NCI-H1092 (cell line): ENCODE measurements at places on chromosomes 5 and 9.

DNA sequence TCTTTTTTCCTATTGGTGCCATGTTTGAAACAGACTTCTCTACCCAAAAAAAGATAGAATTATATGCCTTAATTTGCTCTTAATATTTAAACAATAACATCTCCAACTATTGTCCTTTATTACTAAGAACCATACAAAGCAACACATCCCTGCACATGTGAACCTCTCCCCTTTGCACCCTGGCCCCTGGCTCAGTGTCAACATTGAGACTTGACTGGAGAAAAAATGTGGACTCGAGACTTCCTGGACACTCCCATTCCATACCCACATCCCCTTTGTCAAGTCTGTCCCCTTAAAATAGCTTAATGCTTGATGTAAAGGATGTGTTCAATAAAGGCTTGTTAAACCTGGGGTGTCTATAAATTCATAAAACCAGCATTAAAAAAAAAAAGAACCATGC, 53.2 kb downstream of the TTC39B start:
- no peak for DNase-seq

GRCh38 chr9:105479846-105480245, 32.0 kb downstream of the FSD1L start:
- DNase-seq: no peak

DNA sequence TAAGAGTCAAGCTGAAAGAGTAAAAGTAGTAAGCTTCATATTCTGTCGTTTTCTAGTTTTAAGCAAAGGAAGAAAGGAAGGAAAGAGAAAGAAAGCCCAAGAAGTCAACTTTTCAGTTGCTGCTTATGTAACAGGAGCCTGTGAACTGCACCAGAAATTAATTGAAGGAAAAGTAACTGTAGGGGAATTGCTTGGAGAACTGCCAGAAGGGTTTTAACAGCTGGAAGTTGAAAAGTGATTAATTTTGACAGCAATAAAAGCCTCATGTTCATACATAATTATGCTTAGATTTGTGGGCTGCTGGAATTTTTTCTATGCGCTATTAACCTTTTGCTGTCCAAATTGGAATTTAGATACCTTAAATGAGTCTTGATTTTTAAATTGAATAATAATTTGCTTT, 255.7 kb downstream of the ENC1 start:
- DNase-seq: no peak

DNA sequence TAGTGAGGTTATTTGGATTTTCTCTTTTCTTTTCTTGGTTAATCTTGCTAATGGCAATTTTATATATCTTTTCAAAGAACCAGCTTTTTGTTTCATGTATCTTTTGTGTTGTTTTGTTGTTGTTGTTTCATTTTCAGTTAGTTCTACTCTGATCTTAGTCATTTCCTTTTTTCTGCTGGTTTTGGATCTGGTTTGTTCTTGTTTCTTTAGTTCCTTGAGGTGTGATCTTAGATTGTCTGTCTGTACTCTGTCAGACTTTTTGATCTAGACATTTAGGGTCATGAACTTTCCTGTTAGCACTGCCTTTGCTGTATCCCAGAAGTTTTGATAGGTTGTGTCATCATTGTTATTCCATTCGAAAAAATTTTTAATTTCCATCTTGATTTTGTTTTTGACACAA, 399.7 kb downstream of the TLE1 start:
- no peak for DNase-seq

- DNase-seq: no peak
Observed at GRCh38 chr5:40790947-40791593, 7.1 kb downstream of the PRKAA1 start.

DNA sequence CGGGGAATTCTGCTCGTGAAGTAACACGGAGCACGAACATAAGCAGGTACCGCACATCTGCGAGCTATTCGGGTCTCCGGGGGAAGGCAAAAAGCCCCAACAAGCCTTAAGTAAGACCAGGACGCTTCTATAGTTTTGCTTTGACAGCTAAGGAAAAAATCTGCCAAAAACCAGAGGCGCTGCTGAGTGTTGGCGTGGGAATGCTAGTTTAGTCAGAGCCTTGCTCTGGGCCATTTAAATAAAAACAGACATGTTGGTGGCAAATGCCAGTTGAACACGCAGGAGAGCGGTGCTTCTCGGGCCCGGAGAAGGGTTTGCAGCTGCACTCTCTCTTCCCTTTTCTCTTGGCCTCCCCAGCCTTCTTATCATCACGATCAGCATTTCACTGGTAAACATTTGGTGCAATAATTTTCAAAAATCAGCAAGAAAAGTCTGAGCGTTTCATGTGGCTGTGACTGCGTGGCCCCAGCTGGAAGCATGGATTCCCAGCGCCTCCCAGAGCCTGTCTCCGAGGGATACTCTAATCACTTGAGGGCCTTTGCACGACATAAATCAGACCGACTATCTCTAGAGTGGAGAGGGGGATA, 6.4 kb upstream of the NOTCH1 start:
- DNase-seq: no peak

DNA sequence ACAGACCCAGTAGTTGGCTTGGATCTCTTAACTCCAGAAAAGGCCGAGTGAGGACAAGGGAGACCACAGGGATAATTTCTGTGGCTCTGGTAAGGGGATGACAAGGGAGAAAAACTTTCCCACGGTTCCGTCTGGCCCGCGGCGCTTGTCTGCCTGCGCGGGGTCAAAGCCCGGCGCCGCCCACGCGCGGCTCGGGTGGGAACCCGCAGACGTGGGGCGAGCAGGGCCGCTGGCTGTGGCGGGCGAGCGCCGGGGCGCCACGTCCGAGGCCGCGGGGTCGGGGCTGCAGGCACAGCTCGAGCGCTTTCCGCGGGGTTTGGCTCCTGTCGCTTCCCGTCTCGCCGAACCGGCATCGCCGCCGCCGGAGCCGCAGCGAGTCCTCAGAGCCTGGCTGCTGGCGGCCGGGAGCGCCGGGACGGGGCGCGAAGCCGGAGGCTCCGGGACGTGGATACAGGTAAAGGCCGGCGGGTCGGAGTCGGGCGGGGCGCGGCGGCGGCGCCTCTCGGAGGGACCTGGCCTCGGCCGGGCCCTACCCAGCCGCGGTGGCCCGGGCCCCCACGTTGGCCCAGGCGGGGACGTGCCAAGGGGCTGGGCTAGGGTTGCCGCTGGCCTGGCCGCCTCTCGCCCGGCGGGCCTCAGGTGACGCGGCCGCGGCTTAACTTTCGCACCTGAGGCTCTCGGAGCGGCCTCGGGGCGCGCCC, at the start of gene RNF180:
RNF180 (plus strand) TSS at position 344 of the 701 bp plus-strand sequence. CDS start 34,965 bp downstream, outside the sequence.
- no peak for DNase-seq

DNA sequence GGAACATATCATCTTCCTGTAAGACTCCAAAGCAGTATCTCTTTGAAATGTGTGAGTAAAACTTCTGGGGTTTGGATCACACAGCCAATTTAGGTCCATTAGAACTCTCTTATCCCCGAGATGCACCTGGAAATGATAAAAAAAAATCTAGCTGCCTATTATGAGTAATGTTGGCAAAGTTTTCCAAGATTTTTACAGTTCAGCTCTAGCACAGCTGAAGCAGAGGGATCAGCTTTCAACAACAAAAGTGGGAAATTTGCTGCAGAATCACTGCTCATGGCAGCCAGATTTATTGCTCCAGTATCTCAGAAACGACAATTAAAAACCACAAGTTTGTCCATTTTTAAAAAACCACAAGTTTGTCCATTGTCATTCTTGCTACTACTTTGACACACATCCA, 292.2 kb downstream of the IRX2 start:
- DNase-seq: no peak
